ENCODE measurements at places on chromosomes 1 and 21.

DNA sequence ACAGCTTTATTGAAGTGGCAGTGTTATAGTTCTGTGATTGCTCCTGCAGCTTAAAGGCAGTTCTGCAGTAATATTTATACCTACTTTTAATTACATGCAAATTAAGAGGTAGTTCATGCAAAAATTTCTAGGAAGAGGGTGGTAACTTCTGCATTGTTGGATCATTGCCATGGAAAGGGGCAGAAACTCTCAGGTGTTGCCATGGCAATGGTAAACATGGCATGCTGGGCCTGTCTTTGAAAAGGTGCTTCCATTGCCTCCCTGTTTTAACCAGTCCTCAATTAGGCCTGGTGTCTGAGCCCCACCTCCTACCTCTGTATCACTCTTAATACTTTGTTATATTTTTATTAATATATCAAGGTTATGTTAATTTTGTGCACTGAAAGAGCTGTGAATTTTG lies 104.7 kb downstream of the DISC1 start:
- no peak for DNase-seq

- DNase-seq = no peak
These were observed 234.9 kb downstream of the PTPRC start for GRCh38 chr1:198873696-198874230.

- no peak for DNase-seq
These were observed 297.6 kb downstream of the TTLL7 start for GRCh38 chr1:83701355-83701754.

GRCh38 chr1:150516050-150516591 lies 569 bp downstream of the FALEC start:
- no peak for DNase-seq

DNA sequence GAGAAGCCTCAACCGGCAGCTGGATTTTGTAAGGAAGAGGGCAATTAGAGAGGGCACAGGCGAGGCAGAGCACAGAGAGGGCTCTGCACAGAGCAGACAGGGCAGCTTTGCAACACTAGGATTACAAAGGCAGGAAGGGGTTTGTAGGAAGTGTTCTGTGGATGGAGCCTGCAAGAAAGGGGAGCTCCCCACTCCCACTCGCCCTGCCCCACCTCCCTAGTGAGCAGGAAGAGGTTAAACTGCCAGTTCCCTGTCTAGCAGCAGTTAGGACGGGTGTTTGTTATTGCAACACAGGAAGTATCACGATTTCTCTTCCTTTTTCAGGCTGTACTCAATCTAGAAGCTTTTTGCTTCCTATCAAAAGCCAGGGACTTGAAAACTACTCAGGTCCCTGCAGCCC lies 63.3 kb upstream of the LRRC8D start:
- no peak for DNase-seq

DNA sequence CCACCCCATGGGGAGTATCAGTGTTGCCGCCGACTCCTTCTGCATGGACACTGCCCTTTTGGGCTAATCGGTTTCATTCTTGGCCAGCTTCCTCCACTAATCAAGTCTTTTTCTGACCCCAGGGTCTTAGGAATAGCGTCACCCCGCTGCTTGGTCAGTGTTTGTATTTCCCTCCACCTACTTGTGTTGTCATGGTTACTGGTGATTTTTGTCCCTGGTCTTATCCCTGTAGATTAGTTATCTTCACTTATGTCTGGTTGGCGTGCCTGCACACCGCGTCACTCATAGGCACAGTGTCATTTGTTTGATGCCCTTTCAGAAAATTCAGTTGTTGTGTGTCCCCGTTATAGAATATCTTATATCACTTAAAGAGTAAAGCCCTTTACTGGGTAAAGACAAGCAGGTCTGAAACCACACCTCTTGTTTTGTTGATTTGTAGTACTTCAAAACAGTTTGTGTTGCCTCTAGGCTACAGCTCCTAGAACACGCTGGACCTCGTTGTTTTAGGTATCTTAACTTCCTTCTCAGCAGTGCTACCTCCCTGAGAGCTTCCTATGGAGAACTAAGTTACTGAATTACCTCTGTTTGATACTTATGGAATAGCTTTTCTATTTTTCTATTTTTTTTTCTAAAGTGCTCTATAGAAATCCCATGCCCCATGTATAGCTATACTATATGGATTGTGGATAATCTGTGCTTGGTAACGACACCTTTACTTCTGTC lies 868 bp downstream of the PPP1R12B start:
- no peak for DNase-seq

GRCh38 chr1:53572065-53572814 lies 113.0 kb downstream of the DMRTB1 start:
- DNase-seq = peak; percentile 70

- no peak for DNase-seq
These were observed 46.4 kb downstream of the VPS13D start for GRCh38 chr1:12276225-12276624.

DNA sequence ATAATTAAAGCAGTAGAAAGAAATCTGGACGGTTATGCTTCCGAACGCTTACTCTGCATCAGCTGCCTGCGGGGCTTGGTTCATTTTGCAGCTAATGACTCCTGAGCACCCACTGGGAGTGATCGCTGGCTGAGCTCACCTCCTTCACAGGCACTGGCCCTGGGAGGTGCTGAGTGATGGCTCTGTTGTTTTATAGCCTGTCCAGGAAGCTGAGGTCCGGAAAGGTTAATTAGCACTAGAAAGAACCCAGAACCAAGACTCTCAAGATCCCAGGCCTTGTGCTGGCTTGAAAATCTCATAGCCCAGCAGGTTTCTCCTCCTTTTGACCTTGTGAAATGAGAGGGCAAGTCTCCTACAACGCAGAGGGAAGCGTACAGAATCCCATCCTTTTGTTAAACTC lies 226.2 kb downstream of the AJAP1 start:
- no peak for DNase-seq

GRCh38 chr1:118461154-118461553 lies 276.1 kb upstream of the SPAG17 start:
- DNase-seq = no peak

GRCh38 chr21:45894450-45894825 lies 87.1 kb upstream of the COL6A1 start:
- DNase-seq = no peak

DNA sequence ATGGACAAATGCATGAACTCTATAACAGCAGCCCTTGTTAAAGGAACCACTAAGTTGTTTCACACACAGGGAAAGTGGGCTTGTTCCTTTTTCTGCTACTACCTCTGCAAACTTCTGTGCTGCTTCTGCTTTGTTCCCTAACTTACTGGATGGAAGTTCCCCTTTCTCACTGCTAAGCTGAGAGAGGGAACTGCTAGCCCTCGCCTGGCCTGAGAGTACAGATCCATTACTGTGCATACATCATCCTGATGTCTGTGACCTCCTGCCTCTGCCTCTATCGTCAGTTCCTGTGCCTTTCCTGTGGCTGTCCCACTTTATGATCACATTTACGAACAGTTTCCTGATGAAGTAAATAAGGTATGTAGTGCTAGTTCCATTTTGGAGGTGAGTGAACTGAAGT lies 3.5 kb downstream of the GNAT2 start:
- DNase-seq = no peak

- DNase-seq = peak; percentile 89
These were observed 102.5 kb downstream of the TRABD2B start for GRCh38 chr1:47894410-47895278.

- DNase-seq = no peak
These were observed 65.9 kb downstream of the LAMC2 start for GRCh38 chr1:183251959-183252450.

- DNase-seq = no peak
These were observed 39.8 kb downstream of the SLC37A1 start for GRCh38 chr21:42553435-42553834.

DNA sequence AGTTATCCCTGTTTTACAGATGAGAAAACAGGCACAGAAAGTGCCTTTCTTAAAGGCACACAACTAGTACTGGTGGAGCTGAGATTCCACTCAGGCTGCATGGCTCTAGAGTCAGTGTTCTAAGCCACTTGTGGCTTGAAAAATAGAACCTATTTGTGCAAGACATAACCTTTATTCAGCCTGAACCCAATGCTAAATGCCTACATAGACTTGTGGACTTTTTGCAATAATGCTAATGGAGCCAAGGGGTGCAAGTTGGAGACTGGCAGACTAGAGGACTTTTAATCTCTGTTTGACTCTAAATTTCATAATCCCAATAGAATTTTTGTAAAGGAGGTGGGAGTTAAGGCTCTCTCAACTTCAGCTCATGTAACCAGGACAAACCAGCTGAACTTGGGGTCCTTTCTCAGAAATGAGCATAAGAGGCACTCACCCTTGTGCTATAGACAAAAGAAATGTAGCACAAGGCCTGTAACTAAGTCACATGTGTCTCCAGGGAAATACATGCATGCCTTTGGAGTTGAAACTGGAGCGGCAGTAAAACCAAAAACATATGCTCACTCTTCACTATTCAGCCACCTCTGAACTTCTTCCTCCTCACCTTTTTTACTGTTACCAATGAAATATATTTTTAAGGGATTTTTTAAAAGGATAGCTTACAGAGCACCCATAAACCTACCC lies 43.0 kb upstream of the AK4 start:
- no peak for DNase-seq

GRCh38 chr1:236917448-236917847 lies 86.8 kb downstream of the MT1HL1 start:
- no peak for DNase-seq

DNA sequence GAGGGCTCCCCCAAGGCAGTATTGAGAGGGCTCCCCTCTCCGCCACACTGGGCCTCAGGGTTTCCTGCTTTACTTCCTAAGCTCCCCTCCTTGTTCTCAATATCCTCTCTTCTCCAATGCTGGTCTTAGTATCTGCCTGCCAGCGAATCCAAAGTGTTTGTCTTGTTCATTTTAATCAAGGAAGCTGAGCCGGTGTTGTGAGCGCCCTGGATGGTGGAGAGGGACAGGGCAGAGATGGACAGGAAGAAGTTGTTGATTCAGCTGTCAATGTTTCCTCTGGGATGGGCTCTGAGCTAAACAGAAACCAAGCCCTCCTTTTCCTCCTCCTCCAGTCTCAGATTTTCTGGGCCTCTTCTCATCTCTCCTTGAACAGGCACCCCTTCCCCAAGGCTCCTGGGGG lies 5.4 kb downstream of the OLFML3 start:
- DNase-seq = no peak

DNA sequence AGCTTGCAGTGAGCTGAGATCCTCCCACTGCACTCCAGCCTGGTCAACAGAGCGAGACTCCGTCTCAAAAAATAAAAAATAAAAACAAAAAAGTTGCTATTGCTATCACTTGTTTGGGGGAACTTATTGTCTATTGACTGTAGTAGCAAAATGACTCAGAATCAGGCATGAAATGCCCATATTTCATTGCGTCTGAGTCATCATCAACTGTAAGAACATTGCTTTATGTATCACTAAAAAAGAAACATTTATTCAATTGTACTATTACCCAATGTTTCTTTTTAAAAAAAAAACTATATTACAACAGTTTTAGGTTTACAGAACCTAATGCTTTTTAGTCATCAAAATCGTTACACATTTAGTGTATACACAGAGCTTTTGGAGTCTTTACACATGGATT lies 91.0 kb upstream of the FMN2 start:
- no peak for DNase-seq

DNA sequence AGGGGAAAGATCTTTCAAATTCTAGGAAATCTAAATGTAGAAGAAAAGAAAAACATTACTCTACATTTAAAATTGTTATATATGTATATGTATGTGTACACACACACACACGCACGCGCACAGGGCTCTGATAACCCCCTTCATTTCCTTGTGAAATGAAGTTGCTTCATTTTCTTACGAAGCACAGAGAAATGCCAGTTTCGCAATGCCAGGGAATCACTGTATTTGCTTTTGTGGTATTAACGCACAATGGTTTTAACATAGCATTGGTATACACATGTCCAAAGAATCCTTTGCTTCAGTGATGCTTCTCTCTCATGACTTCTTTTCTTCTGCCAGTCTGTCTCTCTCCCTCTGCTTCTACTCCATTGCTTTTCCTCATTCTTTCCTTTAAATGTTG lies 8.4 kb upstream of the DDAH1 start:
- no peak for DNase-seq

GRCh38 chr21:38500073-38500472 lies 1.8 kb upstream of the ERG start:
- DNase-seq = no peak

- no peak for DNase-seq
These were observed 570.5 kb downstream of the PTPRU start for GRCh38 chr1:29806646-29807319.

DNA sequence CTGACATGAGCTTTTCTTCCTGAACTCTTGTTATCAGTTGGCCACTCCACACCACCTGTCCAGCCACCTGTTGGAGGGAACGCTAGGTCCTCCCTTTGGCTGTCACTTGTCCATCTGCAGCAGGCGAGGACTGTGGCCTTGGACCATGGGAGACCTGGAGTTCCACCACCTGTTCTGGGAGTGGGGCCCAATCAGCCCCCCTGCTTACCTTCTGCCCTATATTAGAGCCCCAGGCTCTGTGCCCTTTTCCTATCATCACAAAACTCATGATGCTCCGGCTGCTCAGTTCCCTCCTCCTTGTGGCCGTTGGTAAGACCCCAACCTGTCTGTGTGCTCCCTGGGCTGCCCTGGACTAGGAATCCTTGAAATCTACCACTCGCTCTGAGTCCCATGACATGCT lies at the start of gene CELA3A:
TSS of gene CELA3A (plus strand) at position 249 of the 400 bp plus-strand sequence. CDS start at position 267, 18 bp downstream.
- DNase-seq = no peak

- DNase-seq = no peak
These were observed 7.2 kb downstream of the CNST start for GRCh38 chr1:246573491-246573890.

GRCh38 chr1:1540090-1540817 lies at the start of gene TMEM240:
TMEM240 (minus strand) TSS chr1:1540624; CDS start chr1:1540346, 278 bp downstream.
- peak; percentile 44 for DNase-seq

DNA sequence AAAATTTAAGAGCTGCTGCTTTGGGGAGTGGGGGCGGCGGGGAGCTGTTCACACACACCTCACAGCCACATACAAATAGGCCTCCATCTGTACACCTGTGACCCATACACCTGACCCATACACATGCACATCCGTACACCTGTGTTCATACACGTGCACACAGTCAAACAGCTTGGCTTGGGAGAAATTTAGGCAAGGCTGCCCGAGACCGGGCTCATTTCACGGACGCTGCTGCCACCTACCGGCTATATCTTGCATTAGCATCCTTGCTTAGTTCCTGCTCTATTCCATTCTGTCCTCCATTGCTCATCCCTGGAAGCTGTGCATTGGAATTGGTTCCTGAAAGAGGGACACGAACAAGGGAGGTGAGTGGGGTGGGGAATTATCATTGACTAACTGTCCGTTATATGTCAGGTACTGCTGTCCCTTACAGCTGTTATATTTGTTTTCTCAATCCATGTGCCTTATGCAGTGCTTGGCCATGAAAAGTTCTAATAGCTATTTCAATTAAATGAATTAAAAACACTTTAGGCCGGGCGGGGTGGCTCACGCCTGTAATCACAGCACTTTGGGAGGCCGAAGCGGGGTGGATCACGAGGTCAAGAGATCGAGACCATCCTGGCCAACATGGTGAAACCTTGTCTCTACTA lies 37.1 kb upstream of the EPB41 start:
- DNase-seq = peak; percentile 52

GRCh38 chr1:55894521-55894920 lies 679.4 kb upstream of the USP24 start:
- no peak for DNase-seq

GRCh38 chr1:63593303-63593885 lies at the start of gene PGM1:
PGM1 (plus strand) TSS chr1:63593411; CDS start chr1:63593489, 78 bp downstream.
- DNase-seq = peak; percentile 61

Measured in breast epithelium (tissue), 4 donors.